ENCODE measurements at places on chromosomes 12 and 14.

GRCh38 chr14:56887216-56887615, 76.9 kb upstream of the OTX2 start:
- DNase-seq: no peak

GRCh38 chr12:4250691-4251090, 22.9 kb upstream of the CCND2 start:
- peak; percentile 38 for DNase-seq

DNA sequence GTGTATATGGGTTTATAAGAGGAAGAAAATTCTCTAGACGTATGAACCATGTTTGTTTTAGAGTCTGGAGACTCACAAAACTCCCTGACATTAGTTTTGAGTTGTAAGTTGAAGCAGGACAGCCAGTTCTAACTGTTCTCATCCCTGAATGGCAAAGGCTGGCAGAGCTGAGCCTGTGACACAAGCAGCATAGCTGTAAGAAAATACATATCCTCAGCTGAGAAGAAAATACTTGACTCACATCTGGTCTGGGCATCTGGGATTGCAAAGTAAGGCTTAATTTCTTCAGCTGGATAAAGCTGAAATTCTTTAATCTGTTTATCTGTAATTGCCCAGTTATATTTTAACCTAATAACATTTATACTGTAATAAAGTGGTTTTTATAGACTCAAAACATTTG, 156.3 kb downstream of the PELI2 start:
- DNase-seq: no peak

DNA sequence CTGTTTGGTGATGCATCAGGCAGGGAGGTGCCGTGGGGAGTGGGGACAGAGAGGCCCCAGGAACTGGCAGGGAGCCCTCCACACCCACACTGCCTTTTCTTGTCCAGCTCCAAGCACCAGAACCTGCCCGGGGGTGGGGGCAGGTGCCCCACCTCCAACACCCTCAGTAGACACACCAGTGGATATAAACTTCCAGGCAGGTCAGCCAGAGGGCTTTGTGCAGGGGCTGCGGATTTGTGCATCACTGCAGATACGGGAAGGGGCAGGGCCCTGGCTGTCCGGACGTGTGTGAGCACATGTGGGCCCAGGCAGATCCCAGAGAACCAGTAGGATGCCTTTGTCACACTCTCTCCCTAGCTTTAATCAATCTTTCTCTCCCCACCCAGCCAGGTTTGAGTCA, 1.3 kb upstream of the TGM1 start:
- no peak for DNase-seq

GRCh38 chr14:89167705-89168104, 249.3 kb downstream of the FOXN3 start:
- no peak for DNase-seq

- no peak for DNase-seq
Observed at GRCh38 chr14:99873653-99874052, 80.4 kb downstream of the EML1 start.

DNA sequence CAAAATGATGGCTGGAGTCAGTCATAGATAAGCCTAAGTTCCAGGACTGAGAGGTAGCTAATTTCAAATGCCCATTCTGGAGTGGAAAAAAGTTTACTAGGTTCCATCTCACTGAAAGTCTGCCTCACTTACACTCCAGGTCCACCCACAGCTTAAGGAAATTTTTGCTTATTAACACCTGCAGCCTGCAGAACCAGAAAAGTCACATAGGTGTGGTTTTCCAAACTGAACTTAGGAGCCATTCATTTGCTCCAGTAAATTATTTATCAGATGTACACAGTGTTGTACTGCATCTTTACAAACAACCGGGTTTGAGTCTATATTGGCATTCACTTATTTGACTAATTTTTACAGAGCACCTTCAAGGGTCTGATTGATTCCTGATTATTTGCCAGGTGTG, 157.4 kb upstream of the ARID2 start:
- no peak for DNase-seq

DNA sequence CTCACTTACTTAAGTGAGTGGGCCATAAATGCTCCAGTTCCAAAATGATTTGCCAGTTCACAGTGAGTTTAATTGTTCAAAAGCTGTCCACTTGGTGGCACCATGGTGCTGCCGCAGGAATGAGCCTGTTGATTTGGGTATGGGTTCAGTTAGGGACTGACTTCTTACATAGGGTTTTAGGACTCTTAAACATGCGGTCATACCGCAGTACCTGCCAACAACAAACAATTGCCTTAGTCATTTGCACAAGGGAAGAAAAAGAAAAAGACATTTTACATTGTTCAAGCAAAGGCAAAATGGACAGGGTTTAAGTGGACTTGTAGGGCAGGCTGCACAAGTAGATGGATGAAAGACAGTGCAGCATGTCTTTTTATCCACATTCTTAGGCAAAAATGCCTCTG, 80.0 kb upstream of the DBX2 start:
- DNase-seq: peak; percentile 60

- no peak for DNase-seq
Observed at GRCh38 chr14:89129570-89129969, 287.5 kb downstream of the FOXN3 start.

DNA sequence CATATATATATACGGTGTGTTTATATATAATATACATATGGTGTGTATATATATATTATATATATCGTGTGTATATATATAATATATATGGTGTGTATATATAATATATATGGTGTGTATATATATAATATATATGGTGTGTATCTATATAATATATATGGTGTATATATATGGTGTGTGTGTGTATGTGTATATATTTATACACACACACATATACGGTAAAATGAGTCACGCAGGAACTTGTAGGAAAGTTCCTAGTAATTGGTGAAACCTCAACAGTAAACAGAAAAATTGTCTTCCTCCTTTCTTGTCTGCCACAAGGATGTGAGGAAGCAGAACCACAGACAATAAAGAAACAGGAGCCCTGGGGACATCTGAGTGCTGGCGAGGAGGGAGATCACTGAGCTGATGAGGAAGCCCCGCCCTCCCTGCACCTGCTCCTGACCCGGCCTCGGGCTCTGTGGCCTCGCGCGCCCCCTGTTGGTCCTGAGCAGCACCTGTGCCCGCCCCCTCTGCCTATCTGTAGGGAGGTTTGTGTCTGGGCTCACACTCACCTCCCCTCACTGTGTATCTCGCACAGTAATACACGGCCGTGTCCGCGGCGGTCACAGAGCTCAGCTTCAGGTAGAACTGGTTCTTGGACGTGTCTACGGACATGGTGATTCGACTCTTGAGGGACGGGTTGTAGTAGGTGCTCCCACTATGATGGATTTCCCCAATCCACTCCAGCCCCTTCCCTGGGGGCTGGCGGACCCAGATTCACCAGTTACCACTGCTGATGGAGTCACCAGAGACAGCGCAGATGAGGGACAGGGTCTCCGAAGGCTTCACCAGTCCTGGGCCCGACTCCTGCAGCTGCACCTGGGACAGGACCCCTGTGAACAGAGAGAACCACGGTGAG, 1079.4 kb downstream of the TMEM121 start:
- peak; percentile 90 for DNase-seq

GRCh38 chr14:105011312-105011990, 9.4 kb downstream of the CDCA4 start:
- DNase-seq: no peak

GRCh38 chr12:51806896-51807295, 41.6 kb downstream of the FIGNL2 start:
- no peak for DNase-seq

GRCh38 chr14:84527706-84528105, 1002.2 kb upstream of the FLRT2 start:
- no peak for DNase-seq
